ENCODE measurements at places on chromosomes 6 and 20.

- no peak for DNase-seq
Measured at GRCh38 chr20:20271271-20271670, 96.6 kb upstream of the INSM1 start.

DNA sequence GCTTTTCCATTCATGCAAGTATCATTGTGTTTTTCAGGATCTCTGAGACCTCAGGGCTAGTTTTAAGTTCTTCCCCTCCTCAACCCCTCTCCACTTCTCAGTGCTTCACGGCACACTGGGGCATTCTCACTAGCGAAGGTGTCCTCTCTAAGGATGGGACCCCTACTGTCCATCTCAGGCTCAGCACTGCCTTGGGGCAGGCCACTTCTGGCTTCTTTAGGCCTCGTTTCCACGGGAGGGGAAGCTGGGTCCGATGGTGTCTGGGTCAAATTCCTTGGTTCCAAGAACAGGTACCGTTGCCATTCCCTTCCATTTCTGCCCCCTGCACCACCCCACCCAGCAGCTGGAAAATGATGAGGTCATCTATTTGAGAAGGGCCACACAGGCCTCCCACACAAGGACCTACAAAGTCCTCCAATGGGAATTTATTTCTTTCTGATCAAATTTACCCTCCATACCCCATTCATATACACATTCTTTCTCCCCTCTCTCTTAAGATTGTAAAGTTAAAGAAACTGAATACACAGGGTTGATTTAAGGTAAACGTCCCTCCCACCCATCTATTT, 17.2 kb downstream of the GNAS start:
- no peak for DNase-seq

- no peak for DNase-seq
Measured at GRCh38 chr20:37161830-37162549, 17.1 kb upstream of the RPN2 start.

DNA sequence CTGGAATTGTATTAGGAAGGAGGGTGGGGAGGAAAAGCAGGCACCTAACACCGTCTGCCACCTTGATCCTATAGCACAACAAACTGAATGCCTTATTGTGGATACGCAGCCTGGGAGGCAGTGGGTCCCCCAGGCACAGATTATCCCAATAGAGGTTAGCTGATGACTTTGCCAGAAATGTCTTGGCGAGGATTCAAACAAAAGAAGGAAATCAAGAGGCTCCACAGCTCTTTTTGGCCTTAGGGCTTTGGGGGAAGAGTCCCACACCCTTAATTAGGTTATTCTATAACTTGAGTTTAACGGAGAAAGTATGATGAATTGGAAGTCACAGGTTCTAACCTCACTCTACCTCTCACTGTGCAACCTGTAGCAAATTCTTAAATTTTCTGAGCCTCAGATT, 102.0 kb downstream of the MRPL14 start:
- DNase-seq, result no peak

DNA sequence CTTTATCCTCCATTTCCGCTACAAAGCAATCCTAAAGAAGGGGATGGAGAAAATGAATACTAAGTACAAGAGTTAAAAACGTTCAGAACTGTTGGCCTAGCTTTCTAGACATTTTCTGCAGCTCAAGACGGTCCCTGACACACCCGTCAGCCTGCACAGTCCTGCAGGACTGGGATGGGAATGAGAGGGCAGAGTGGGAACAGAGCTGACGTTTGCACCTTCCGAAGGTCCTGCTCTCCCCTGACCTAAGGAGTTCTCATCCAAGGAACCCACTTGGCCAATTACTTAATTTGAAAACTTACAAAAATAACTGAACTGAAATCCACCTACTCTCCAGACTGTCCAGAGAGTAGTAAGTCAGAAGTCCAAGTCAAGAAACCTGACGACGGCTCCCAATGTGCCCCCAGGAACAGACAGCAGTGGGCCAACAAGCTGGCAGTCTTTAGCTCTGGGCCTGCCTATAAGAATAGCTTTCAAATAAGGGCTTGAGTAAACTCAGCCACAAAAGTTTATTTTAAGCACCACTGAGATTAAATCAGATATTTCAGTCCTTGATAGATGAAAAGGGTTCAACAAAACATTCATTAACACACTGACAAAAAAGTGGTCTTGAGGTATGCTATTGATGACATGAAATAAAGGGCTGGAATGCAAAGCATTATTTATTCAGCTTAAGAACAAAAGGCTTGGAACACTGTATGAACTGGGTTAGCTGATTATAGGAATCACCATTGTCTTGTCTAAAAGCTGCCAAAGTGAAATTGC, 76.8 kb downstream of the CNKSR3 start:
- DNase-seq, result no peak

- no peak for DNase-seq
Measured at GRCh38 chr20:5687884-5688283, 62.3 kb upstream of the SHLD1 start.

Measured in nephron progenitor cell (in vitro differentiated cells).